ENCODE measurements at places on chromosomes 1 and 21. TPM values are rescaled to one million over a fixed set of nuclear protein-coding genes. Genes with fewer than 3 reads are reported as not detected.

- no peak overlapping the region for H3K27ac ChIP-seq
- peaks cover 41% of the 10 kb centered on the region for H3K27me3 ChIP-seq
- no peak for DNase-seq
- H3K4me3 ChIP-seq = no peak overlapping the region
Observed at GRCh38 chr1:53375440-53375839, 47.6 kb upstream of the LRP8 start.

The PLPPR4 gene
- total RNA-seq = not detected

GRCh38 chr1:37634244-37634991, at the start of gene RSPO1:
TSS of gene RSPO1 (minus strand) at chr1:37634892. CDS start at chr1:37629661, 5,231 bp downstream.
- DNase-seq = no peak
- no peaks in the 10 kb centered on the region for H3K36me3 ChIP-seq
- H3K4me1 ChIP-seq = no peaks in the 10 kb centered on the region

DNA sequence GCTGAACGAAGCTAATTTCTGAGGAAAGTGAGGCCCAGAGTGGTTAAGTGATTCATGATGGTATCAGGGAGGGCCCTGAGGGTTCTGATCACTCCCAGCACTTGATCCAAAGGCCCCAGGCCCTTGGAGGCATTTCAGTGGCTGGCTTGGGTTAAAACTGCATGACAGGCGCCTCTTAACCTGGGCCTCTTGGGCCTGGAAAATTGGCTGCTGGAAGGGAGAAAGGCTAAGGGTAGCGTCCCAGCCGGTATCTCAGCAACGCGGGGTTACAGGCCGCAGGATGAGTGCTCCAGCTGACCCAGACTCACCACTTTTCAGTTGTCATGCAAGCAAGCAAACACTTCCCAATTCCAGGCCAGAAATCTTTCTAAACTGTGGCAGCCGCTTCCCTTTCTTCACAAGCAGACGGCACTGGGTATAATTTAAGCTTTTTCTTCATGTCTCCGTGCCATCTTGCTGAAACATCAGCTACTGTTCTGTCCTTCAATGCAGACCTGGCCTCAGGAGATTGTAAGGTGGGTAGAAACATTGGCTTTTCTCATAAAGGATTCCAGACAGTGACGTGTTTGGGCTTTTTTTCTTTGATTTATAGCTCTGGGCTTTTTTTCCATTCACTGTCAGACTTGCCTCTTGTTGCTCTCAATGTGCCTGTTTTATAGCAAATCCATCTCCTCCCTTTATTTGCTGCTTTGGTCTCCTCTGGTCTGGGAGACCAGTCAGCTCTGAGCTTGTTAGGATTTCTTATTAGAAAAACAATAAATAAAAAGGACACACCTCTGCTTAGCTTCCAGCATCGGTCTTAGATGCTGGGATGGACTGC, 229.1 kb downstream of the KCNJ6 start:
- no peak for DNase-seq
- H3K27ac ChIP-seq = no peak overlapping the region
- H3K36me3 ChIP-seq = no peaks in the 10 kb centered on the region

The CD52 gene
- total RNA-seq = not detected

The PLEKHA6 gene
- 10.8 TPM for total RNA-seq

GRCh38 chr21:35467566-35467965, 418.5 kb upstream of the RUNX1 start:
- no peak overlapping the region for H3K27ac ChIP-seq
- no peaks in the 10 kb centered on the region for H3K4me1 ChIP-seq
- H3K27me3 ChIP-seq = no peaks in the 10 kb centered on the region
- no peaks in the 10 kb centered on the region for H3K36me3 ChIP-seq
- no peak overlapping the region for H3K4me3 ChIP-seq

GRCh38 chr21:16330082-16330907, 600.5 kb downstream of the USP25 start:
- no peaks in the 10 kb centered on the region for H3K36me3 ChIP-seq
- no peak overlapping the region for H3K4me3 ChIP-seq
- H3K4me1 ChIP-seq = no peaks in the 10 kb centered on the region

The C1orf105 gene
- not detected for total RNA-seq

The TBCE gene
- 25.6 TPM for total RNA-seq

The SAMD11 gene
- total RNA-seq = 0.11 TPM

- H3K27me3 ChIP-seq = no peaks in the 10 kb centered on the region
- no peak overlapping the region for H3K27ac ChIP-seq
Observed at GRCh38 chr1:212853658-212854057, 4.4 kb upstream of the FLVCR1 start.

- H3K27ac ChIP-seq = no peak overlapping the region
- no peak for DNase-seq
- H3K4me1 ChIP-seq = peaks cover 16% of the 10 kb centered on the region
- peaks cover 6% of the 10 kb centered on the region for H3K36me3 ChIP-seq
Observed at GRCh38 chr1:204438628-204439027, 27.0 kb upstream of the PPP1R15B start.

GRCh38 chr1:156766298-156767100, 836 bp upstream of the PRCC start:
- no peaks in the 10 kb centered on the region for H3K27me3 ChIP-seq
- 0 out of 2 replicates have a peak, but pooled peaks cover 3% of the 10 kb centered on the region for H3K36me3 ChIP-seq
- H3K4me3 ChIP-seq = peak overlapping the region; percentile 77
- peak overlapping the region; percentile 84 for H3K27ac ChIP-seq
- no peak for DNase-seq
- H3K4me1 ChIP-seq = peaks cover 42% of the 10 kb centered on the region

DNA sequence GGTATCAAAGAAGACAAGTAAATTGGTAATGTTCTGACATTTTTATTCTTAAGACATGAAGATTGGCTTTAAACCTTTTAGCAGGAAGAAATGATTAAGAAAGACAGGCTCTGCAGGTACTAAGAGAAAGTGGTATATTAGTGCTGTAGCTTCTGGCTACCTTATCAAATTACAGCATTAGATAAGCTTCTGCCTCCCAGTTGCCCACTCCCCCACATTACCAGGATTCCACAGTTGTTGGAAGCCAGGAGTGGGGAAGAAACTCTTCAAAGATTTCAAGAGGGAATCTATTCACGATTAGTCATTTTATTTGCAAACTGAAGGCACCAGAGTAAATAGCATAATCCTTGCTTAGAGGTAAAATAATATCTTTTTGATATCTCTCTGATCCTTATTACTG, 274.9 kb downstream of the LMO4 start:
- no peak overlapping the region for H3K4me3 ChIP-seq
- H3K27me3 ChIP-seq = no peaks in the 10 kb centered on the region
- no peaks in the 10 kb centered on the region for H3K4me1 ChIP-seq
- H3K27ac ChIP-seq = no peak overlapping the region
- DNase-seq = no peak

- no peaks in the 10 kb centered on the region for H3K27me3 ChIP-seq
- H3K4me1 ChIP-seq = no peaks in the 10 kb centered on the region
- no peak overlapping the region for H3K4me3 ChIP-seq
- no peaks in the 10 kb centered on the region for H3K36me3 ChIP-seq
Observed at GRCh38 chr1:119885903-119886783, 10.2 kb downstream of the ADAM30 start.

DNA sequence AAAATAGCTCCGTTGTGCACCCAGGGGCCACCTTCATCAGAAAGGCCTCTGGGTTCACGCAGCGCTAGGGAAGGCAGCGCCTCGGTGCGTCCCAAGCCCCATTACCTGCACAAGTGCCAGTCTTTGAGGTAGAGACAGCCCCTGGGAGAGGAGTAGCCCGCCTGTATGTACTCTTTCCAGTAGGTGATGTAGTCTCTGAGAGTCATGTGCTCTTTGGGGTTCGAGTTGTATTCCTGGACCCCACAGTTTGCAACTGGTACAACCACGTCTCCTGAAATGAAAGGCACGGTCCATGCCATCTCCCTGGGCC, 601 bp downstream of the JMJD4 start:
- H3K27ac ChIP-seq = peak overlapping the region; percentile 75
- 0 out of 3 replicates have a peak, but pooled peaks cover 9% of the 10 kb centered on the region for H3K36me3 ChIP-seq
- peaks cover 48% of the 10 kb centered on the region for H3K4me1 ChIP-seq
- no peak for DNase-seq
- no peaks in the 10 kb centered on the region for H3K27me3 ChIP-seq
- H3K4me3 ChIP-seq = peak overlapping the region; percentile 97

The PRDM16 gene
- 0.15 TPM for total RNA-seq

DNA sequence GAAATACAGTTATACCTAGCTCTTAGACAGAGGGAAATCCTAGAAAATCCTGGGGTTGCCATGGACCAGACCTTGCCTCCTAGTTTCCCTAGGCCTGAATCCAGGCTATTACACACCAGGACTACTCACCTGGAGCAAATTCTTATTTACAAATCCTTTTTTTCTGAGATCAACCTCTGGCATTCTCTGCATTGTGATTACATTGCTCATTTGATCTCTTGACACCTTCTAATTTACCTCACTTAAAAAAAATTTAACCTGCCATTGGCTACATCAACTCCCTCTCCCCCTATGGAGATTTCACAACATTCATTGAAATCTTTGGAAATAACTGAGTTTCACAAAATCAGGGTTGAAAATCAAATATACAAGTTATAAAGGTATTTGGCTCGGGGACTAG, 2.9 kb upstream of the C1orf105 start:
- H3K36me3 ChIP-seq = no peaks in the 10 kb centered on the region
- no peaks in the 10 kb centered on the region for H3K4me1 ChIP-seq
- no peak for DNase-seq
- no peak overlapping the region for H3K4me3 ChIP-seq

The SLAMF6 gene
- total RNA-seq = not detected

- no peak overlapping the region for H3K4me3 ChIP-seq
- no peaks in the 10 kb centered on the region for H3K4me1 ChIP-seq
- no peaks in the 10 kb centered on the region for H3K27me3 ChIP-seq
Observed at GRCh38 chr1:166282391-166283137, 115.8 kb upstream of the FAM78B start.

DNA sequence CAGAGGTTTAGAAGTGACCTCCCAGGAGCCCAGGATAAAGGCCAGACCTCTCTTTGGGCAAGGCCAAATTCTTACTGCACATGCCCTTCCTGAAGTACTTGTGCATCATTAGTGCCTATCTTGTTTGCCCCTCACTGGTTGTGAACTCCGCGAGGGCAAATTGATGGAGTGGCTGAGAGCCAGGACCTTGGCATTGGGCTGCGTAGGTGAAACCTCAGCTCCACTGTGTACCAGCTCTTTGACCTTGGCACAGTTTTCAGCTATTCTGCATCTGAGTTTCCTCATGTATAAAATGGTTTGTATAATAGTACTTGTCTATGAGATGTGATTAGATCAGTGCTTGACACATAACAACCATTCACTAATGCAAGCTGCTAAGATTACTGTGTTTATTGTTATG, 11.5 kb downstream of the OTUD3 start:
- H3K4me3 ChIP-seq = no peak overlapping the region
- peaks cover 68% of the 10 kb centered on the region for H3K36me3 ChIP-seq
- no peak overlapping the region for H3K27ac ChIP-seq
- no peak for DNase-seq
- H3K4me1 ChIP-seq = peaks cover 17% of the 10 kb centered on the region

- H3K27ac ChIP-seq = no peak overlapping the region
- no peak overlapping the region for H3K4me3 ChIP-seq
Observed at GRCh38 chr21:43339668-43340067, 87.3 kb downstream of the SIK1 start.

DNA sequence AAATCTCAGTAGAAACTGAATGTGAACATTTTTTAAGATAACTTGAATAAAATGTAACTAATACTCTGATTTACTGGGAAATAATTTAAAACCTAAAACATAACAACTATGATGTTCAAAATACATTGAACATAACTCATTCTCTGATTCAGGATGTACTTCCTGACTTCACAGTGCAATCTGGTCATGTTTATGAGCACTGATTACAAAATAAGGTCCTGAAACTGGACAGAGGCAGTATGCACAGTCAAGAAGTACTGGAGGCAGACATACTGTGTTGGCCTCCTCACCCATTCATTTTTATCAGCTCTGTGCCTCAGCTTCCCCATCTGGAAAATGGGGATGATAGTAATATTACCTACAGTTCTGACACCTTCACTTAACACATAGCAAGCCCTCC, 651.3 kb downstream of the PTPRC start:
- no peaks in the 10 kb centered on the region for H3K27me3 ChIP-seq
- H3K36me3 ChIP-seq = no peaks in the 10 kb centered on the region
- DNase-seq = no peak
- H3K4me3 ChIP-seq = no peak overlapping the region

The FMN2 gene
- not detected for total RNA-seq

- no peak for DNase-seq
- H3K27ac ChIP-seq = no peak overlapping the region
- H3K36me3 ChIP-seq = peaks cover 4% of the 10 kb centered on the region
- H3K4me3 ChIP-seq = no peak overlapping the region
Observed at GRCh38 chr1:15691434-15692032, 7.4 kb downstream of the PLEKHM2 start.

- H3K4me1 ChIP-seq = no peaks in the 10 kb centered on the region
- H3K27ac ChIP-seq = no peak overlapping the region
- H3K27me3 ChIP-seq = no peaks in the 10 kb centered on the region
- no peak overlapping the region for H3K4me3 ChIP-seq
- H3K36me3 ChIP-seq = no peaks in the 10 kb centered on the region
Observed at GRCh38 chr1:48930011-48930410, 153.3 kb upstream of the BEND5 start.

The CALML6 gene
- 0.11 TPM for total RNA-seq

GRCh38 chr1:204711947-204712701, 26.6 kb upstream of the LRRN2 start:
- peaks cover 27% of the 10 kb centered on the region for H3K4me1 ChIP-seq
- no peak overlapping the region for H3K27ac ChIP-seq
- no peak for DNase-seq

GRCh38 chr1:30845237-30845903, 63.2 kb downstream of the SDC3 start:
- DNase-seq = no peak
- H3K27ac ChIP-seq = no peak overlapping the region
- H3K36me3 ChIP-seq = no peaks in the 10 kb centered on the region
- H3K27me3 ChIP-seq = peaks cover 18% of the 10 kb centered on the region
- H3K4me3 ChIP-seq = no peak overlapping the region

DNA sequence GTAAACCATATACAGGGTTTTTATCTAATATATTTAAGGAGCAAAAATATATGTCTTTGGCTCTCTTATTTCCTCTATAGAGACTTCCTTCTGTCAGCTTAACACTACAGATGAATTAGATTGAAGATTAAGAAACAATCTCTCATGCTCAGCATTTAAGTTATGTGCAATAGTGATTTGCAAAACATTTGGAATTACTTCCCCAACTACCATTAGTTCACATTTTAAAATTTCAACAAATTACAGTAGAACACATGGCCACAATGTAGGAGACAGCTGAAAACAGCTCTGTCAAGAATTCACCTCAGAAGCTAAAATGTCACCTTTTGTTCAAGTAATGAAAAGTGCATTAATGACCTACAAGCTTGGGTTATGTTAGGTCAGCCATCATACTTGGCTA, 177.9 kb downstream of the EIF4G3 start:
- no peak for DNase-seq
- H3K27ac ChIP-seq = no peak overlapping the region
- H3K36me3 ChIP-seq = 0 out of 3 replicates have a peak, but pooled peaks cover 3% of the 10 kb centered on the region
- no peak overlapping the region for H3K4me3 ChIP-seq
- peaks cover 12% of the 10 kb centered on the region for H3K4me1 ChIP-seq

GRCh38 chr1:156012051-156012817, 8.5 kb downstream of the SSR2 start:
- H3K27me3 ChIP-seq = no peaks in the 10 kb centered on the region
- peaks cover 54% of the 10 kb centered on the region for H3K36me3 ChIP-seq
- H3K27ac ChIP-seq = no peak overlapping the region
- H3K4me3 ChIP-seq = no peak overlapping the region

The AK5 gene
- total RNA-seq = not detected

- H3K27ac ChIP-seq = no peak overlapping the region
- no peaks in the 10 kb centered on the region for H3K36me3 ChIP-seq
- H3K27me3 ChIP-seq = peaks cover 6% of the 10 kb centered on the region
- H3K4me3 ChIP-seq = no peak overlapping the region
- DNase-seq = no peak
- H3K4me1 ChIP-seq = no peaks in the 10 kb centered on the region
Observed at GRCh38 chr1:53057127-53057526, 4.9 kb upstream of the PODN start.
